ENCODE measurements at places on chromosomes 6 and 20.

GRCh38 chr6:16608444-16608843 lies 152.8 kb downstream of the ATXN1 start:
- DNase-seq, result no peak

DNA sequence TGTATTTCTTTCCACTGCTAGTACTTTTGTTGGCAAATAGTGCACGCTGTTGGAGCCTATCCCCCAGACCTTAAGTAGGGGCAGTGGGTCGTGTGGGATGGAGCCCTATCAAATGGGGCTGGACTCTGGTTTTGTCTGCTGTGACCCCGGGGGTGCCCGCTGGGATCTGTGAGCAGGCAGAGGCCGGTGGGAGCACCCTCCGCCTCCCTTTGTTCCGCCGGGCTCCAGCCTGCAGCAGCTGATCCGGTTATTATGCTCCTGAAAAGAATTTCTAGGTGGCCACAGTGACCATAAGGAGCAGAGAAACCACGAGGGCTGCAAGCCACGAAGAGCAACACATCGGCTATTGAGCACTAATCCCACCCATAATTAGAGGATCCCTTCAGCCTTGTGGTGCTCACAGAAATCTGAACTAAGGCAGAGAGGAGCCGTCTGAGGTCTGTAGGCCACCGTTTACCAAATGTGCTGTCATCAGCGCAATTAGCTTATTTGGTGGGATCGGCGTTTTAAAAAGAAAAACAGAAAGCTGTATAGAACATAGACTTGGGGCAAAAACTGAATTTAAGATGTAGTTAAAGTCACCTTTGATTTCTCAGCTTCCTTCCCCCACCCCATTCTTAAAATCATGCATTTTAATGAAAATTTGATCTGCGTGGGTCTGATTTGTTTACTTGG lies 598.3 kb upstream of the JAG1 start:
- no peak for DNase-seq

- no peak for DNase-seq
Measured at GRCh38 chr6:125792680-125793079, 1.9 kb downstream of the NCOA7 start.

DNA sequence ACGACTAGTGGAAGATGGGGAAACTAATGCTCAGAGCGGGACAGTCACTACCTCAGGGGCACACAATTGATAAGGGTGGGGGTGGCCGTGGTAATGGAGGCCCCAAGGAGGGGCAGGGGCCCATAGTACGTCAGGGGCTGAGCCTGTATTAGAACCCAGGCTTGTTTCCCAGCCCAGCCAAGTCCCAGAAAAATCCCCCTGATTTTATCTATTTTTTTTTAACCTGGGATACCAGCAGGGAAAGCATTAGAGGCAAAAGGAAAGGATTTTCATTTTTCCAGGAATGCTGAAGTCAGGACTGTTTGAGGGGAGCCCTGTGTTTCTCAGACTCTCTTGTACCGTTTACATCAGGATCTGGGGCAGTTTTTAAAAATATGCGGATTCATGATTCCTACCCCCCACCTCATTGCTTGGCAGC lies 382 bp downstream of the MYH7B start:
- DNase-seq, result no peak

DNA sequence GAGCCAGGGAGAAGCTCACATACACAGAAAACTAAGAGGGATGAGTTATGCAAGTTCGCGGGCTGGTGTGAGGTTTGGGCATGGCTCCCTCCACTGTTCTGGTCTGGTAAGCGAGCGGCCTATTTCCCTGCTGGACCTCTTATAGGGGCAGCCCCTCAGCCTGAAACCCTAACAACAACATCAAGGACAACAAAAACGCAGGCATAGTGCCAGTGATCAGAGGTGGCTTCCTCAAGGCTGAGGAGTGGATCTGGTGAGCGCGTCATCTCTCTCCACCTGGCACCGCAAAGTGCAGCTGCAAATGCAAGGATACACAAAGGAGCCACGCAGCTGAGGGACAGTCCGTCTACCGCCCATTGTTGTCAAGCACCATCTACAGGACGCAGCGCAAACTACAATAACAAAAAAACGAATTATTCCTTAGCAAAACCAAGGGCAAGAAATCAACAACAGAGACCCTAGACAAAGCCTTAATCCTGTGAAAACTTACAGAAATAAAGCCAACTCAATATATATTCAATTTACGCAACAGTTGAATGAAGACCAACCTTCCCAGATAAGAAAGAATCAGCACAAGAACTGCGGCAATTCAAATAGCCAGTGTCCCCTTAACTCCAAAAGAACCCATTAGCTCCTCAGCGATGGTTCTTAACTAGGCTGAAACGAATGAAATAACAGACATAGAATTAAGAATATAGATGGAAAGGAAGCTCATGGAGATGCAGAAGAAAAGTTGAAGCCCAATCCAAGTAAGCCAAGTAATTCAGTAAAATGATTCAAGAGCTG lies 9.2 kb upstream of the DEFB110 start:
- DNase-seq, result no peak

GRCh38 chr6:113697632-113698410 lies 159.3 kb upstream of the MARCKS start:
- DNase-seq, result no peak

- peak; percentile 21 for DNase-seq
Measured at GRCh38 chr20:22333885-22334545, 250.4 kb downstream of the FOXA2 start.

GRCh38 chr6:28402197-28402596 lies 2.6 kb upstream of the ZSCAN12 start:
- no peak for DNase-seq

DNA sequence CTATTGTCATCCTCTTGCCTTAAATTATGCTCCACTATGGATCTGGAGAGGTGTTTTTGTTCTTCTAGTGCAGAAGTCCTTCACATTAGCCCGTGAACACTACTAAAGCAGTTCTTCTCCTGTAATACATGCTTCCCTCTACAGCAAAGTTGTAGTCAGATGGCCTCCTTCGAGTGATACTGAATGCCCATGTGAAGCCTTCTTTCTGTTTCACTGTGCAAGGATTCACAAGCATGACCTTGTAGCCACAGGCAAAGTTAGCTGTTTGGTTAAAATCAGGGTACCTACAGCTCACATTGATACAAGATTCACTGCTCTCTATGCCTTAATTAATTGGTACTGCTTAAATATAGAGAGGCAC lies 47.6 kb downstream of the ARHGAP18 start:
- no peak for DNase-seq

GRCh38 chr20:64160526-64161355 lies 3.5 kb upstream of the MYT1 start:
- no peak for DNase-seq

- DNase-seq, result no peak
Measured at GRCh38 chr6:1382331-1382882, 7.0 kb upstream of the FOXF2 start.

GRCh38 chr6:143204045-143204444 lies 143.4 kb downstream of the AIG1 start:
- DNase-seq, result no peak

- no peak for DNase-seq
Measured at GRCh38 chr6:3372912-3373554, 83.8 kb downstream of the SLC22A23 start.

DNA sequence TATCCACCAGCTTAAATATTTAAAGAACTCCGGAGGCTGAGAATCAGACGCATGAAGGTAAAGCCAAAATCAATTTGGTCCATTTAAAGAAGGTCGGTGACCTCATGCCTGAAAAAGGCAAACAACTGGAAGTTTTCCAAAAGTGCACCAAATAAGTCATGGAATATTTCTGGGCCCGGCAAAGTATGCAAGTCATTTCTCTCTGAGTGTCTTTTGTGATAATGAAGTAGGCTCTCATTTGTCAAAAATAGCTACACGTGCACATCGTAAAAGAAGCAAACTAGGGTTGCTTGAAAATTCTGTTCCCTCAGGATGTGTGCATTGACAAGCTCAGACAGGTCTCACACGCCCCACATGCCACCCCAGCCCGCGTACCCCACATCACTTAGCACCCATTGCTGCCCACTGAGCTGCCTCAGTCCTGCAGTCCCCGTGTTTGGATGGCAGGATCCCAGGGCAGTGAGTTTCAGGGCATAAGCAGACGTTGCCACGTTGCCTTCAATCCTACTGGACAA lies 20.5 kb upstream of the PYGB start:
- DNase-seq, result no peak

- DNase-seq, result no peak
Measured at GRCh38 chr20:37165031-37165430, 14.1 kb upstream of the RPN2 start.

- no peak for DNase-seq
Measured at GRCh38 chr6:35357677-35358076, 15.3 kb downstream of the PPARD start.

- no peak for DNase-seq
Measured at GRCh38 chr6:137763436-137763835, 103.6 kb upstream of the TNFAIP3 start.

GRCh38 chr6:8785223-8785622 lies 349.9 kb upstream of the SLC35B3 start:
- no peak for DNase-seq

DNA sequence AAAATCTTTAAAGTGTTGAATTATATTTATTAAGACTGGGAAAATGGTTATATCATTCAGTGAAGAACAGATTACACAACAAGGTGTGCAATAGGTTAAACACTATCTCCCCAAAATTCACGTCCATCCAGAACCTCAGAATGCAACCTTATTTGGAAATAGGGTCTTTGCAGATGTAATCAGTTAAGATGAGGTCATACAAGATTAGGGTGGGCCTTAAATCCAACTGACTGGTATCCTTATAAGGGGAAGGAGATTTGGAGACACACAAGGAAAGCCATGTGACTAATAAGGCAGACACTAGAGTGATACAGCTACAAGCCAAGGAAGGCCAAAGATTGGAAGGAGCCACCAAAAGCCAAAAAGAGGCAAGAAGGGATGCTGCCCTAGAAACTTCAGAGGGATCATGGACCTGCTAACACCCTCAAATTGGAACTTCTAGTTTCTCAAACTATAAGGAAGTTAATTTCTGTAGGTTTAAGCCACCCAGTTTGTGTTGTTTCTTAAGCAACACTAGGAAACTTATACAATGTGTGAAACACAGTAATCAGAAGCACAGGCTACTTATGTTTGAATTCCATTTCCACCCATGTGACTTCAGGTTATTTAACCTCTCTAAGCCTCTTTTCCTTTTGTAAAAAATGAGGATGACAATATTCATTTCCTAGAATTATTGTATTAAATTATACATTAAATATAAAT lies 16.9 kb downstream of the ILRUN start:
- no peak for DNase-seq

DNA sequence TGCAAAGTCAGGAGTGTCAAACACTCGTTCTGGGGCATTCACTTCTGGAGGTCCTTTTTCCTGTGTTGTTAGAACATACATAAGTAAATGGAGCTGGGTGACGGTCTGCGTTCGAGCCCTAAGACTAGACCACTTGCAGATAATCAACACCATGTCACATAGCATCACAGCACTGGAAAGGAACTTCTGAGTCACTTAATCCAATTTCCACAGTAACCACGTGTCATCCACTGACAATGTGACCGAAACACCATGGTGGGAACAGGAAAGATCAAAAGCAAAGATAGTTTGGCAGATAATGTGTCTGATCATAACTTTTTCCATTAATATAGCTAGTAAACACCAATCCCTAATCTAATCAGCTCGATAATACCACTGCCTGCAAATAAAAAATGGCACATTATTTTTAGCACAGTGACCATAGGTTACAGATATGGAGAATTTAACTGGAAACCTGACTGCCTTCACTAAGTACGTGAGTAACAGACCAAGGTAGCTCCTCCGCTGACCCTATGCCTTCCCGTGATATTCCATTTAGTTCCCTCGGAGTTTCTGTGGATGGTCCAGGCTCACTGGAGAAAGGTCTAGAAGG lies 34.8 kb downstream of the WRNIP1 start:
- DNase-seq, result no peak

GRCh38 chr6:53431704-53432103 lies 83.0 kb upstream of the ELOVL5 start:
- DNase-seq, result no peak

GRCh38 chr6:81838724-81839426 lies 86.4 kb upstream of the TENT5A start:
- no peak for DNase-seq

GRCh38 chr6:13046084-13046483 lies 282.3 kb downstream of the TBC1D7 start:
- DNase-seq, result no peak

DNA sequence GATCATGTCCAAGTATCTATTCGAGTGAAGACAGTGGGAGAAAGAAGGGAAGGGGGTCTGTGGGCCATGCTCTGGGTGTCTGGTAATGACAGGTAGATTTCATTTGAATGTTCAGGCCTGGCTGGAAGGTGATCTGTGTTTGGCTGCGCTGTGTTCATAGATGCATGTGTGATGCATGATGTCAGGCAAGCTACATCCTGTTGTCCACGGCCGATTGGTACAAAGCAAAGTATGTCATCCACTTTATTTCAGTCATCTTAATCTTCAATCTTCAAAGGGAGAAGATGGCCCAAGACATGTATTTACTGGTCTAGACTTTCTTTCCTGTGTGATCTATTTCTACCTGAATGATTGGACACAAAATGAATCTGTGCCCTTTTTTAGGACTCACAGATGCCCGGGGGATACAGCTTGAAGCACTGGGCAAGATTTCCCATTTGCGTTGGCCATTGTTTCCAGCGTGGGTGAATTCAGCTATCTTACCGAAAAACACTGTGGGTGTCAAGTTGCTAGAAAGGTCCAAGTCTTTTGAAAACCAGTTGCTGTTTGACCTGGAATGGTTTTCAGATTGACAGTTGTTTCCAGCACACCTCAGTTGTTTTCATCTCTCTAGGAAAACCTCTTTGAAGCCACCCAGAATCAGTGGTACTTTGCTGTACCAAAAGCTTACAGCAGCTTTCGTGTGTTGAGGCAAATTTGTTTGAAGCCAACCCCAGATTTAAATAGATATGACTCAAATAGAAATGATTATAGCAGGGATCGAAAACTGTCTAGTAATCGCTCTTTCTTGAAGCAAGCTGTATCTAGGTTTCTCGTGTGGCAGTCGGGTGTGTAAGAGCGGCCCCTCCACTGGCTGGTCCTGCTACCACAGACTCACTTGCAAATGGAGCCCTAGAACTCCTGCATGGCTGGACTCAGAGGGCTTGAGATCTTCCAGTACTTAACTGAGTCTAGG lies 27.2 kb downstream of the DUSP22 start:
- no peak for DNase-seq

DNA sequence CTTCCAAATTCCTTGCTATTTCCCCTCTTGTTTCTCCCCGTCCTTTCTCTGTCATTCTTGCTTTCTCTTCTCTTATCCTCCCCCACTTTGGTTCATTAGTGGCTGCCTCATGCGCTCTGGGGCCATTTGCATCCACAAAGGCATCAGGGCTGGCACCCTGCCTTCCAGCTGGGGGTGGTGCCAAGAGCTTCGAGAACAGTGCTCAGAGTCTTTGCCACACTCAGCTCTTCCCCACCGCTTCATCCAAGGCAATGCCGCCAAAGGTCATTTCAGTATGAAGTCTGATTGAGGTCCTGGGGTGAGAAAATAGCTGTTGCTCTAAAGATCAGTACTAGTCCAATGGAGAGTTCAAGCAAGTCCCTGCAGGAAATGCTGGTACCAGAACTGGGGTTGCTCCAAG lies 22.7 kb downstream of the OLIG3 start:
- no peak for DNase-seq
